ENCODE measurements at places on chromosomes 5 and 9. TPM values are rescaled to one million over a fixed set of nuclear protein-coding genes. Genes with fewer than 3 reads are reported as not detected.

Gene PCDHA11
- total RNA-seq = 10.8 TPM

Gene SPINK6
- total RNA-seq = not detected

Gene CRHBP
- total RNA-seq = 1.0 TPM

Gene EGR1
- total RNA-seq = 18.0 TPM

Gene ANKRD31
- total RNA-seq = 0.59 TPM

Gene GPR151
- total RNA-seq = 0.20 TPM

Gene GRXCR2
- total RNA-seq = not detected
